ENCODE measurements at places on chromosomes 13 and 19.

DNA sequence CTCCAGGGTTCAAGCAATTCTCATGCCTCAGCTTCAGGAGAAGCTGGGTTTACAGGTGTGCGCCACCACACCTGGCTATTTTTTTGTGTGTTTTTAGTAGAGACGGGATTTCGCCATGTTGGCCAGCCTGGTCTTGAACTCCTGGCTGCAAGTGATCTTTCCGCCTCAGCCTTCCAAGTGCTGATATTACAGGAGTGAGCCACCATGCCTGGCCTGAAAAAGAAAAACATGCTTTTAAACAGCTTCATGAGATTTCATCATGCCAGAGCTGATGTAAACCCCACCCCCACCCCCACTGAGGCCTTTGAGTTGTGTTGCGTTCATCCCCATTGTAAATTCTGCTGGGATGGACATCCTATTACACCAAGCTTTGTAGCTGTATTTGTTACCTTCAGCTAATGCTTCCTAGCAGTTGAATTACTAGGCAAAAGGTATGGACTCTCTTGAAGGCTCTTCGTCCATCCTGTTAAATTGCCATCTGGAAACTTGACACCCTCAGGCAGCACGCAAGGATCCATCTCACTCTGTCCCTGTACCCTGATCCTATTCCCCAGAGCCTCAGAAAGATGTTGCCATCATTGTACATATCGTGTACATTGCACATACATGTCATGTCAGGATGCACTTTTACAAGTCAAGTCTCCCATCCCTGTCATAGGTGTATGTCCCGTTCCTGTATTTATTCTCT lies 47.3 kb downstream of the NFIX start:
- no peak for DNase-seq

GRCh38 chr19:51330366-51330765 lies 11.6 kb downstream of the VSIG10L start:
- DNase-seq: no peak

DNA sequence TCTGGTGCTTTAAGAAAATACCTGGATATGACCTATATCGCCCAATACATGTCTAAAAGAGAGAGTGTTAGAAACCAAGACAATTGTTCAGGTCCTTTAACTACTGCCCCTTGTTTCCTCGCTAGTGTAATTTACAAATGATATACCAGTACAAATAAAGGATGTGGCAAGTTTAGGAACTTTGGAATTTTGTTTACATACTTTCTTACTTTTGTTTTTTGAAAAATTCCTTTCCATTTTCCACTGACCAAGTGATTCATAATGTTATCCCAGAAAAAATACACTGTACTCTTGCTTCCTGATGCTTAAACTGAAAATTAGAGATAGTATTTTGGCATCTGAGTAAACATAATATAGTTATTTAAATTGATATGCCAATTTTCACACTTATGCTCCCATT lies 96.8 kb upstream of the CSNK1A1L start:
- no peak for DNase-seq

DNA sequence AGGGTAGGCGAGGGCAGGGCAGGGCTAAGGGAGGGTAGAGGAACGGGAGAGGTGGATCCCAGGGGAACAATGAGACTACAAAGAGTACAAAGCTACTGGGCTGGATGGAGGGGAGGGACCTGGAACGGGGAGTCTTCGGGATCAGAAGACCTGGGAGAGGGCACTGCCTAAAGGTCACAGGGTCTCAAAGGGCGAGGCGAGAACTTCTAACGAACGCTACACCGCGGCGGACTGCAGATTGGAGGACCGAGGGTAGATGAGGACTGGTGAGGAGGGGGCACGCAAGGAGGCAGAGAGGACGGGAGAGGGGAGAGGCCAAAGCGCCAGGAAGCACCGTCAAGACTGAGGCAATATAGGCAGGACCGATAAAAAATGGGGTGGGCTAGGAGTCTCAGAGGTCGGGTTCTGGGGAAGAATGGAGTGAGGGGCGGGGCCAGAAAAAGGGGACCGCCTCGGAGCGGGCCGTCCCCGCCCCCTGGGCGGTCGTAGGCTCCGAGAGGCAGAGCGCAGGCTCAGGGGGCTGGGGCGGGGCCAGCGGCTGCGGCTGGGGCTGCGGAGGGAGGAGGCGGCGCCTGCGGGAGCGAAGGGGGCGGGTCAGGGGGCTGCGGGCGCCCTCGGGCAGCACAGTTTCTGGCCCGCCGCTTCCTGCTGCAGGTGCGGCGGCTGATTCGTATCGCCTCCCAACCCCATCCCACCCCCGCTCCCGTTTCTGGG lies 1.3 kb upstream of the KCNC3 start:
- peak; percentile 85 for DNase-seq

GRCh38 chr19:44957526-44957925 lies 2.3 kb downstream of the CLPTM1 start:
- no peak for DNase-seq

GRCh38 chr13:49421391-49421790 lies 22.5 kb downstream of the CAB39L start:
- DNase-seq: peak; percentile 79

DNA sequence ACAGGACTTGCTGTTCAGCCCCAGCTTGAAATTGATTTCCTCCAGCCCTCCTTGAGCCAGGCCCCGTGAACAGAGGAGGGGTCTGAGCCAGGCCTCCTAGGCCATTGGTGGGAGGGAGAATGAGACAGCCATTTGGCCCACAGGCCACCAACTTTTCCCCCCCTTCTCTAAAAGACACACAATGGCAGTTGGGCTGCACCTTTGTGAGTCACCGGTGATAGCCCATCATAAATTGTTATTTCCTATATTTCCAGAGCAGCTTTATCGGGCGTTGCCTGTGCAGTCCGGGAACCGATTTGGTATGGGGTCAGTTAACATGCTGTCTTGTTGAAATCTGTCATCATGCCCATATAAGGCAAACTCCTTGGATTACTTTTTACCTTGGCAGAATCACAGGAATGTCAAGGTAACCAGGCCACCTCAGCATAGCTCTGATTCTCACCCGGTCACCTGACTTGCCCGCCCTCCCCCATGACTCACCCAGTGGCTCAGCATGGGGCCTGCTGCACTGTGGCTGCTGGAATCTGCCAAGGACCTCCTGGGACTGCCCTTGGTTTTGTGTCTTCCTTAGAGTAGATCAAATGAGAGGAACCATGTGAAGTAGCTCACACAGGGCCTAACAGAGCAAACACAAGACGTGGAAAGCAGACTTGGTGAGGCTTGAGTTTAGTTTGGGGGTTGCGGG lies 36.1 kb downstream of the ACTN4 start:
- DNase-seq: peak; percentile 93

DNA sequence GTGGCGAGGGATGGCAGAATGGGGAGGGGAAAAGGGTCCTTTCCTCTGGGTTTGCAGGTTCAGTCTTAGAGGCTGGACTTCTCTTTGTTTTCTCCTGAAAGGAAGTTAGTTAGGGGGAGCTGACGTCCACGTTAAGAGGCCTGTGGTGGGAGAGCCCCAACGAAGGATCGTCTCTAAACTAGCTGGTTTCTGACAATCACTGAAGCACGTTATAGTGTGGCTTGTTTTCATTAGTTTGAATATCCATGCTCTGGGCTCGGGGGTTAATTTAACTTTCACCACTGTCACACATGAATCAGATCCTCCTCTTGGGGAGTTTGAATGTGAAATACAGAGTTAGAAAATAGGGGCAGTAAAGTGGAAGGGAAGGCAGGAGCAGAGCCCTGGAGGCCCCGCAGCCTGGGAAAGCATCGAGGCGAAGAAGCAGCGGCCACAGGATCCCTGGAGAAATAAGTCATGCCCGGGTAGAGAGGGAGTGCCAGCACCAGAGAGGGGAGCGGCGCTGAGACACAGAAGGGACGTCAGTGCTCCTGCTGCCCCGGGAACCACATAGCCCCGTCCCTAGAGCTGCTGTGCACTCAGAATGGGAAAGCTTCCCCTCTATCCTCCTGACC lies 31.1 kb upstream of the AMER2 start:
- DNase-seq: no peak

DNA sequence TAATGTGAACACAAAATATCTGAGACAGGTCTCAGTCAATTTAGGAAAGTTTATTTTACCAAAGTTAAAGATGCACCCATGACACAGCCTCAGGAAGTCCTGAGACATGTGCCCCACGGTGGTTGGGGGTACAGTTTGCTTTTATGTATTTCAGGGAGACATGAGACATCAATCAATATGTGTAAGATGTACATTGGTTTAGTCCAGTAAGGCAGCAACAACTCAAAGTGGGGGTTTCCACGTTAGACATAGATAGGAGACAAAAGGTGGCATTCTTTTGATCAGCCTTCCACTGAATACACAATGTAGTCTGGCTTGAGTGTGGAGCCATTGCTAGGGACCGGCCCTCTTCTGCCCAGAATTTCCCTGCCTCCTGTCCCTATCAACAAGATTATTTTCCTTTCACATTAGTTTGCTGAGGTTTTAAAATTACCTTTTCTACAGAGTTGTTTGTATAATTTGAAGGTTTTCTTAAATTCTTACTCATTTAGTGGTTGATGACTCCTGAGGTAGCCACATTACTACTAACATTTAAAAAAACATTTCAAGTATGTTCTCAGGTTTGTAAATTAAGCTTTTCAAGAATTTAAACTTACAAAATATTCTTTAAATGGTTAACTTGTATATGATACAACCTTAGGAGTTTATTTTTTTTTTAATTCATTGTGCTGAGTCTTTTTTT lies 33.2 kb downstream of the RNASEH2B start:
- no peak for DNase-seq

DNA sequence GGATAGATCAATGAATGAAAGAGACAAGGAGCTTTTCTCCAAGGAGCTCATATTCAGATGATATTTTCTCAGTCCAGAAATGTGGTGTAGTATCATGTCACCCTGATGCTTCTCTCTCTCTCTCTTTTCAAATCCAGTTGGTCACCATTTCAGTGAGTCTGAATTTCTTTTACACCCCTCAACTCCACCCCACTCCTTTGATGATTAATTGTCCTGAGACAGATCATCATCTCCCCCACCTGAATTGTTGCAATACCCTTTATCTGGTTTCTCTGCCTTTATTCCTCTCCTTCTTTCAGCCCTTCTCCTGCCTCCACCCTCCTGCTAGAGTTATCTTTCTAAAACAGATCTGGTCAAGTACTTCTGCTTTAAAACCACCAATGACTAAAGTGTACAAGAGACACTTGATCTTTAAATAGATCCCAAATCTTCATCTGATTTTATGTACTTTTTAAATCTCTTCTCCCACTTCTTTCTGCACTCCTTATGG lies 299.8 kb downstream of the KLF5 start:
- peak; percentile 81 for DNase-seq

GRCh38 chr19:31616031-31616430 lies 266.8 kb upstream of the TSHZ3 start:
- no peak for DNase-seq

GRCh38 chr19:35959040-35959967 lies 23.1 kb downstream of the LRFN3 start:
- no peak for DNase-seq

DNA sequence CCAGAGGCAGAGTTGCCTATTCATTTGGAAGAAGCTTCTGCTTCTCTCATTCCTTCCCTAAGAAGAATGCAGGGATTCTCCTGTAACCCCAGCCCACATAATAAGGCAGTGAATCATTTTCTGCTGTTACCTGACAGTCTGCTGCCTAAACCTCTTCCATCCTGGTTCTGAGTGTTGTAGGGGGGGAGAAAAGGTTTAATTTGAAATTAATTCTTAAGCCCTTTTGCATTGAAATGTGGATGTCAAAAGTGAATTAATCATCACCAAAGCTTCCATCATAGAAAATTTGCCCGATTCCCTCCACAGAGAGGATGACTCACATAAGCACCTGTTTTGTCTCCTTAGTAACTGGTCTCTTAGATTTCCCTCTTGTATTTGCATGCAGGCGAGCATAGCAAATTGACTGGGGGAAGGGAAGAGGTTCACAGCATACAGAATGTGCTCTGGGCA lies 146.7 kb upstream of the FNDC3A start:
- no peak for DNase-seq

GRCh38 chr19:39052243-39052746 lies 19.9 kb upstream of the FBXO27 start:
- DNase-seq: peak; percentile 72

GRCh38 chr19:33868788-33869412 lies 72.2 kb downstream of the KCTD15 start:
- no peak for DNase-seq

GRCh38 chr13:98173431-98174152 lies 3.5 kb downstream of the RNF113B start:
- DNase-seq: no peak

DNA sequence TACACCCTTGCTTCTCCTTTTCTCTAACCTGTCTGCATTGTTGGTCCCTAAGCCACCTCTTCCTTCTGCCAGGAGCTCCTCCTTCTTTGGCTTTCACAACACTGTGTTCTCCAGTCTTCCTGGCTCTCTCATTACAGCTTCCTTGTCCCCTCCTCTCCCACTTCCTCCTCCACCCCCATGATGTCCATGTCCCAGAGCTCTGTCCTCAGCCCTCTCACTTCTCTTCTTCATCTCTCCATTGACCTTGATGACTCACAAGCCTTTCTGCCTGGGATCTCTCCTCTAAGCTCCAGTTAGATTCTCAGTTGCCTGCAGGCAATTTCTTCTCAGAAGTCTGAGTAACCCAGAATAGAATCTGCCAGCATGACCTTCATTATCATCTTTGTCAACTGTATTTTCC lies 100.3 kb upstream of the WASF3 start:
- no peak for DNase-seq

DNA sequence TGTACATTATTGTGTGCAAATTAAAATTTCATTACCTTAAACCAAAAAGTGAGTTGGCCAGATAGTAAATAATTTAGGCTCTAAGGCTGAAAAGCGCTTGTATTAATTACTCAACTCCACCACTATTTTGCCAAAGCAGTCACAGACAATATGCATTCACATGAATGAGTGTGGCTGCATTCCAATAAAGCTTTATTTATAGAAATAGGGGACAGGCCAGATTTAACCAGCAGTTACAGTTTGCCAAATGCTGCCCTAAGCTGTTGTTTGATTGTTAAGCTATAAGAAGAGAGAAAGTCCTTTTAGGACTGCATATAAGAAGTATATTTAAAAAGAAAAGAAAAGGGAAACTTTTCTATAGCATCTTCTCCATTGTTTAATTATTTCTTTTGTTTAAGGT lies 342.6 kb downstream of the ITGBL1 start:
- DNase-seq: no peak

DNA sequence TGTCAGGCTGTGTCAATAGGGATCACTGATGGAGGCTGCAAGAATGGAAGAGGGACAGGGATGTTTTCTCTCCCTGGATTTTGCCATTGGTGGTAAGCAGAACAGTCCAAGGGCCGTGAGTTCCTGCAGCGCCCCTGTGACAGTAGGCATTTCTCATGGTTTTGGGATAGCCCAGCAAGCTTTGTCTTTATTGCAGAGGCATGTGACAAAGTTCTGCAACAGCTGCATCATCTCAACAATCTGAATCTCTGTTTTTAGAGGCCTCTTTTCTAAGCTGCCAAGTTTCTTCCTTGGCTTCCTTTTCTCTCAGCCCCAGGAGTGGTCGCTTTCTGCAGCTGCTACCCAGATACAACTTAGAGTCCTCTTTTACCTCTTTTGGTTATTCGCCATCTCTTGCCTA lies 95.7 kb upstream of the TSHZ3 start:
- DNase-seq: no peak

DNA sequence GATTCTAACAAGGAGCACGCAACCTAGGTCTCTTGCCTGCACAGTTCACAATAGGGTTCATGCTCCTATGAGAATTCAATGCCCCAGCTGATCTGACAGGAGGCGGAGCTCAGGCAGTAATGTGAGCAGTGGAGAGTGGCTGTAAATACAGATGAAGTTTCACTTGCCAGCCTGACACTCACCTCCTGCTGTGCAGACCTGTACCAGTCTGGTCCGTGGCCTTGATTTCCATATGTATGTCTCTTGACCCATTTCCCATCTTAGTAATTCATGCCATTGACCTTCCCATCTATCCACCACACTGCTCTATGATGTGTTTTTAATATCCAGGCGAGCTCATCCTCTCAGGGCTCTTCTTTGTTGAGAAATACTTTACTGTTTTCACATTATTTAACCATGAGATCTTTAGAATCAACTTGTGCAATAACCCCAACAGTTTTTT lies 95.2 kb downstream of the LRCH1 start:
- peak; percentile 73 for DNase-seq
